KBM-7 (cell line): ENCODE measurements at places on chromosomes 7 and 10.

DNA sequence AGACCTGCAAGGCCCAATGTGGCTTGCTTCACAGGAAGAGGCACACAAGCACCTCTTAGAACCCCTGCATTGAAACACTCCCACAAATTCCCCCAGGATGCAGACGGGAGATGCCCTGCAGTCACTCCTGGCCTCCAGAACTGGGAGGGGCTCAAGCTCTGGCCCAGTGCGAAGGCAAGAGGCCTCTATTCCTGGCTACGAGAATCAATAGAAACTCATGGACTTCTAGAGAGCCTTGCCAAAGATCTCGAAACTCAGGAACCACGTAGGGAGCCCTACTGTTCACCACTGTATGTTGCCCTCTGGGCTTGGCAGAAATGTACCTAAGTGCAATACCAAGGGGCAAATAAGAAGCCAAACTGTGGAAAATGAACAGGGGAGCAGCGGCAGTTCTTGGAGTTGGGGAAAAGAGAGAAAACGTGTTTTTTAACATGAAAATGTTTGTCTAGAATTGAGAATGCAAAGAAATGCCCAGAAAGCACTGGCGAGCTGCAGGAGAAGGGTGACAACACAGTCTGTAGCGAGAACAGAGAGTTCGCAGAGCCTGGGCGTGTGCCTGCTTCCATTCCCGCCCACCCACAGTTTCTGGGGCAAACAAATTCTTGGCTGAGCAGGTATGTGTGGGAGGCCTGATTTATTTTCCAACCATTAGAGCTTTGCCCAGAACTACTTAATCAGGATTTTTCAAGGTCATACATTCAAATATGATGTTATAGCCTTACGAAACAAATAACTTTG lies 260.5 kb upstream of the KLF14 start:
- DNase-seq = no peak

- no peak for DNase-seq
These were observed 72.2 kb upstream of the IL6 start for GRCh38 chr7:22654831-22655230.

- DNase-seq = no peak
These were observed 608.0 kb downstream of the PHTF2 start for GRCh38 chr7:78406531-78406930.

DNA sequence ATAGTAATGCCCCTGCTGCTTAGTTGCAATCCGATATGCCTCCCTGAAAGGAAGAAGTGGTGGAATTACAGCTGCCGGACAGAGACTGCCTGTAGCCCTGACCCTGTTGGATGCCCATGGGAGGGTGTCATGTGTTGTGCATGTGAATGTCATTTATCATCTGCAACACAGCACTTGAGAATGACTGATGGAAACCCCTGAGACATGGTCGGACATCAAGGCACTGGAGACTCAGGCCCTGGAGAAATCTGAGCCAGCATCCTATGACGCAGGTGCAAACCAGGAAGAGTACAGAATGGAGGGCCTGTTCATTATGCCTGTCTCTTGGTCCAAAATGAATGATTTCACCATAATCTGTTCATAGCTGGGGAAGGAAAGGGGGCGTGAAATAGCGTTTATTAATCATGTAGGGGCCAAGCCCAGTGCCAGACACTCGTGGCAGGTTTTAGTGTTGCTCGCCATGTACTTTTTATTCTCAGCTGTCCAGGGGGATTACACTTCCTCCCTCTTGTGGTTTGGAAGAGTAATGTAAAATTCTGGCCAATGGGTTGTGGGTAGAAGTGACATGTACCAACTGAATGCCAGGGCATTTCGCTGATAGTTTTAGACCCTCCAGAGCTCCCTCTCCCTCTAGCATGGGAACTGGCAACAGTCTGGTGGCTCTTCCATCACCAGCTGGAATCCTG lies 23.0 kb upstream of the LEP start:
- DNase-seq = no peak

DNA sequence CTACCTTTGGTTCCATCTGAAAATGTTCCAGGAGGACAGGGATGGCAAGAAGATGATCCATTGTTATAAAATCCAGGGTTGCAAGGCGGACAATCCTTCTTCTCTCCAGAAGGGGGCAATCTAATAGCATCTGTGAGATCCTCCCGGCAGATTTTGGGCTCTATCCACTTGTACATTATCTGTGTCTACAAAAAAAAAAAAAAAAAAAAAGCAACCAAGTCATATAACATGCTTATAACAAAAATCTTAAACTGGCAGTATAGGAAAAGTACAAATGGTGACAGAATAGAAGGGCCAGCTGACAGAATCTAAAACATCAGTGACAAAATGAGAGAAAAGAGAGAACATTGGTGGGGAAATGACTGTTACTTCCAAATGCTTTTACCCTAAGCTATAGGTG lies 132.7 kb downstream of the ELAPOR2 start:
- DNase-seq = peak; percentile 54

GRCh38 chr7:127107601-127108007 lies 145.1 kb downstream of the GRM8 start:
- peak; percentile 76 for DNase-seq

DNA sequence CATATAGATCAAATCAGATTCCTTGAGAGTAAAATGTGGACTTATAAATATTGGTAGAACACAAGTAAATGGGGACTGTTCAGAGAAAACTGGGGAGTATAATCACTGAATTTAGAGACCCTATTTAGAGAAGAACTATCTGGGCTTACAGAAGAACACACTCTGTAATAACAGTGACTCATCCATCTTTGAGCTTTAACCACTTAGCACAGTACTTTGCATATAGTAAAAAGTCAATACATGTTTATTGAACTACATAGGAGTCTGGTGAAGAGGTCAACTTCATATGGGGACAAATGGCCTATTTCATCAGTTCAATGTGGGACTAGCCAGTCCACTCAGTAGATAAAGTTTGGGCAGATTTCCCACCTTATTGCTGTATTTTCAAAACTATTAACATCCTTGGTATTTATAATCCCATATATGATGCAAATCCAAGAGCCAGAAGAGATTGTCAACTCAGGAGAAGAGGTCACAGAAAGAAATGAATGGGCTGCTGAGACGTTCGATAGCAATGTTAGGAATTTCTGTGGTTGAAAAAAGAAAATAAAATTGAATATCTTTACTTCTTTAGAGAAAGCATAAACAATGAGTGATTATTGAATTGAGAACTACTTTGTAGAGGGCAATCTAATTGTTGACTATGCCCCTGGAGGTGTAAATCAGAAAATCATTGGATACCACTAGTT lies 119.3 kb upstream of the CACNA2D1 start:
- no peak for DNase-seq

DNA sequence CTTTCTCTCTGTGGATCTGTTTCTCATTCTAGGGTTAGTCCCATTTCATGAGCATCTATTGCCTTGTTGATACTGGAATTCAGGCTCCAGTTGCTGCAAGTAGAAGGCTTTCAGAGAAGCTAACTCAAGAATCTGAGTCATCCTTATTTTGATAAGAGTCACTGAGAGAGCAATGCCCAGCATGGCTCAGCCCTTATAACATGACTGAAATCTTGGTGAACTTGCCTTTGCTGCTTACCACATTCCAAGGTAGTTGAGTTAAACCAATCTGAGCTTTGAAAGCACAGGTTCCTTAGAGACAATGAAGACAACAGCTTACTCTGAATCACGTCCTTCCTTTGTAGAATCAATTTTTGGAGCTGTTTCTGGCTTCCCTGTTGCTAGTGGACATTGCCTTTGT lies 53.6 kb upstream of the CHCHD3 start:
- DNase-seq = no peak

- no peak for DNase-seq
These were observed 56.9 kb downstream of the ABI1 start for GRCh38 chr10:26803849-26804248.

- DNase-seq = peak; percentile 63
These were observed 47.9 kb downstream of the PWWP2B start for GRCh38 chr10:132444877-132445351.

- DNase-seq = no peak
These were observed 41.9 kb upstream of the PSMG3 start for GRCh38 chr7:1611708-1612241.

GRCh38 chr10:127411062-127411461 lies 138.0 kb upstream of the NPS start:
- DNase-seq = no peak

- DNase-seq = no peak
These were observed 1.1 kb upstream of the ICA1 start for GRCh38 chr7:8263048-8263447.

DNA sequence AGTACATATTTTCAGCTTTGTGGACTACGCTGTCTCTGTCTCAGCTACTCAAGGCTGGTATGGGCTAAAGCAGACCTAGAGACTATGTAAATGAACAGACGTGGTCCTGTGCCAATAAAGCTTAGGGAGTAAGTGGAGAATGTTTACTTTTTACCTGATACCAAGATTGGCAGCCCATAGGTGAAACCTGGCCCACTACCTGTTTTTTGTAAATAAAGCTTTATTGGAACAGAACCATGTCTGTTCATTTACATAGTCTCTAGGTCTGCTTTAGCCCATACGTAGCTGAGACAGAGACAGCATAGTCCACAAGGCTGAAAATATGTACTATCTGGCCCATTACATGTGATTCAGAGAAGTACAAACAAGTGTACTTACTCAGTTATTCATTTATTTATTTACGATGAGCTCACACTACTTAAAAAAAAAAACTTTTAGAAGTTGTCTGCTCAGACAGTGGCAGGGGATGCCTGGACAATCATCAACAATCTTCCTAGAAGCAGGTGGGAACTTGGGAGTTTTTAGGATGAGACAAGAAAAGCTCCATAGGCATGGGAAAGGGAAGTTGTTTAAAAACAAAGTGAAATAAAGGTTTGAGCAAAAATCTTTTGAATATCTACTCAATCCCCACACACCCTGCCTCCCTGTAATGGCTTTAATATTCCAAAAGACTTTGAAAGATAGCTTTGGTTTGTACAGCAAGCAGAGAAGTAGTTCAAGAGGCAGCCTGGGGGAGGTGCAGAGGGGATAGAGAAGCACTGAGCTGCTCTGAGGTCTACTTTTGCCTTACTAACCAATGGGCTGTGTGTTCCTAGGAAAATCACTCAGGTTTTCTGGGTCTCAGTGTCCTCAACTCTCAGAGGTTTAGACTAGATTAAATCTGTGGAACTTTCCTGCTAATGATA lies 114.4 kb upstream of the AFAP1L2 start:
- no peak for DNase-seq

DNA sequence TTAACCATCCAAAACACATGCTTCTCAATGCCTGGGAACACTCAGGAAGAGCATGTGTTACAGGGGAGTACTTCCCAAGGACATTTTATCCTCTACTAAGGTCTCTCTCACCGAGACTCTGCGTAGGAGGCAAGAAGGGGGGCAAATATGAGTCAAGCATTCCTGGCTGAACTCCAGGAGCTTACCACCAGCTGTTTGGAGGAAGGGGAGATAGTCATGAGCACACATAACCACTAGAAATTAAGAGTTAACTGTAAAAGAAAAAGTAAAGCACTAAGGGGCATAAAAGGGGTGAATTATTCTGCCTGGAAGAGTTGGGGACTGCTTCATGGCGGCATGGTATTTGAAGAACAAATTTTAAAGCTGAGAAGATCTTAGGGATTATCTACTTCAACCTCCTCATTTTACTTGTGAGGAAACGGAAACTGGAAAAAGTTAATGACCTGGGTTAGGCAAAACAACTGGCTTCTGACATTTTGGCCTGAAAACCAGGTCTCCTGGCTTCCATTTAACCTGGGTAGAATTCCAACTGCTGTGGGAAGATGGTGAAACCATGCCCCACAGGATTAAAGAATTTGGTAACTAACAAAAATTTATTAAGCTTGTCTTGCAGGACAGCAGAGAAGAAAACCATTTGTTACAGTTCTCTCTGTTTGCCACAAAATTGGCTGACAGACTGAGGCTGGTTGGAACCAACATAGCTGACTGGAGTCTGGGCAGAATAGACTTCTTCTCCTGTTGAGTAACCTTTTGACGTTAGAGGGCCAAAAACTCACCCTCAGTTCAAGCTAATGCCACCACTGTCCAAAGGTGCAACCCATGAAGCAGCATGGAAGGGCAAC lies 85.5 kb downstream of the SLC25A13 start:
- peak; percentile 44 for DNase-seq

GRCh38 chr10:86293396-86293791 lies 73.2 kb downstream of the GRID1 start:
- no peak for DNase-seq

DNA sequence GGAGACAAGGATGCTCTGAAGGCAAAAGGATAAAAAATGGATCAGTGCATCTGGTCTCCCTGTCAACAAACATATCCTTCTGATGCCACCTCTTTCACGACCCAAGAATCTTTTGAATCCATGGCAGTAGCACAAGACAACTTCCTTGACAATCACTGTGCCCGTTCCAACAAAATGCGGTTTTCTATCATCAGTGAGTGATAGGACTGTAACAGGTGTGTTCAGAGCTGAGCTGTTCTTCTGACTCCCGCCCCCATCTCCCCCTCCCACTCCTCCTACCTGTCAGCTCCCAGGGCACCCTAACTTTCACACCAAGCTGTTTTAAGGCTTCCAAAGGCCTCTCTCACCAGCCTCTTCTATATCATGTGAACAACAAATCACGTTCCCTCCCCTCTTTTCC lies 74.8 kb downstream of the PARD3 start:
- no peak for DNase-seq

DNA sequence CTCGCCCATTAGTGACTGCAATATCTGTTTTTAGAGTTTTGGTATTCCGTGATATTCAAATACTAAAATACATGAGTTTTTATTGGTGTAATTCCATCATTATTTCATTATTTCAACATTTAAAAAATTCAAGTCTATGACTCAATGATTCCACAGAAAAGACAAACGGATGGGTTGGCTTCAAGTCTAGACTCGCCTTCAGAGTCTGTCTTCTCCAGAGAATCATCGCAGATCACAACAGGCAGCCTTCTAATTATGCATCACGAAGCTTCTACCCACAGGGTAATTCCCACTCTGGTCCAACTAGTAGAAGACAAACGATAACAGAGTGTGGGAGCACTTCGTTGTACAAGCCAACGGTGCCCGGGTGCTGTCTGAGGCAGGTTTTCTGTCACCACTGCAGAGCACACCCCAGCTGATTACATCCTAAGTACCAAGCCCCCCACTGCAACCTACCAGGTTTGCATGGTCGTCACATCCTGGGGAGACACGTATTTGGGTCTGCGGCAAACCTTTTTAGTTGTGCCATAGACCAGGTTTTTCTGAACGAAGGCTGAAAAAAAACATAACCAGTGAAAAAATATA lies 28.9 kb downstream of the PARP12 start:
- no peak for DNase-seq

DNA sequence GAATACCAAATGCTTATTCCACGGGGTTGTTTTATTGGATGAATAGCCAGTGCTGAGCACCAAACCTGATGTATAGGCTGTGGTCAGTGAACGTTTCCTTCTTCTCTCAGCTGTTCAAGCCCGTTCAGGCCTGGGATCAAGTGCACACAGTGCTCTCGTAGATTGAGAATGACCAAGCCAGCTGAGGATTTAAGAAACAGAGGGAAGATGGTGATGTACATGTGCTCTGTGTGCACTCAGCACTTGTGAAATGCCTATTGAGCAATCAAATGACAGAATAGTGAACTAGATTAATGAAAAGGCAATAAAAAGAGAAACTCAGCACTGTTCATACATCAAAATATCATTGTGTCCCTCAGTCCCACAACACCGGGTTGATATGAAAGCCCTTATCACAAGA lies 302.5 kb downstream of the BMPER start:
- no peak for DNase-seq

- no peak for DNase-seq
These were observed 513.6 kb downstream of the HTR7 start for GRCh38 chr10:90344226-90344625.
